Midbrain (tissue), 1 donor: ENCODE measurements at places on chromosomes 1 and 21.

DNA sequence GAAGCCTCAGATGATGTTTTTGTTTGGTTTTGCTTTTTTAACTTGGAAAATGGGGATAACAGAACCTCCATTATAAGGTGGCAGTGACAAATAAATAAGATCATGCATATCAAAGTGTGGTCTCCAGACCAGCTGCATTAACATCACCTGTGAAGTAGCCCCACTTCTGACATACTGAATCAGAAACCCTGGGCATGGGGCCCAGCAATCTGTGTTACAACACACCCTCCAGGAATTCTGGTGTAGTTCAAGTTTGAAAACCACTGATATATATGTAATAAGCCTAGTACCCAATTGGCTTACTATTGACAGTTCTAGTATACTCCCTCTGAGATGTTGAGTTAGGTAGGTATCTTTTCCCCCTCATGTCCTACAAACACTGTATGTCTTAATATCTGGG lies 24.1 kb upstream of the RNF19B start:
- no peak for DNase-seq

DNA sequence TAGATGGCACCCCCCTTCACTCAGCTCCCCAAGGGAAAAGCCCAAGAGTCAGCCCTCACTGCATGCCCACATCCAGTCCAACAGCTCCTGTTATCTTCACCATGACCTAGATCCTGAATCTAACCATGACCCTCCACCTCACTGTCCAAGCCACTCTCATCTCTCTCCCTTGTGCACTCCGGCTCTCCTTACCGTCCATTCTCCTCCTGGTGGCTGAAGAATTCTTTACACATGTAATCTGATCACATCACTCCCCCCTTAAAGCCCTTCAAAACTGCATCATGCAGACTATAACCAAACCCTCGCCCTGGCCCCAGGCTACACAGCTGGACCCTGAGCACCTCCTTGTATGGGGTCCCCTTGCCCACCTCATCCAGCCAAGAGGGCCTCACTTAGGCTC lies 14.0 kb upstream of the PAQR7 start:
- DNase-seq: no peak

GRCh38 chr1:215544566-215544965 lies 22.5 kb upstream of the KCTD3 start:
- no peak for DNase-seq

- no peak for DNase-seq
Observed at GRCh38 chr1:115068826-115069585, 20.3 kb downstream of the TSPAN2 start.

- DNase-seq: no peak
Observed at GRCh38 chr1:36248250-36248894, 24.1 kb downstream of the THRAP3 start.

GRCh38 chr1:205582471-205583291 lies 49.1 kb downstream of the ELK4 start:
- no peak for DNase-seq

DNA sequence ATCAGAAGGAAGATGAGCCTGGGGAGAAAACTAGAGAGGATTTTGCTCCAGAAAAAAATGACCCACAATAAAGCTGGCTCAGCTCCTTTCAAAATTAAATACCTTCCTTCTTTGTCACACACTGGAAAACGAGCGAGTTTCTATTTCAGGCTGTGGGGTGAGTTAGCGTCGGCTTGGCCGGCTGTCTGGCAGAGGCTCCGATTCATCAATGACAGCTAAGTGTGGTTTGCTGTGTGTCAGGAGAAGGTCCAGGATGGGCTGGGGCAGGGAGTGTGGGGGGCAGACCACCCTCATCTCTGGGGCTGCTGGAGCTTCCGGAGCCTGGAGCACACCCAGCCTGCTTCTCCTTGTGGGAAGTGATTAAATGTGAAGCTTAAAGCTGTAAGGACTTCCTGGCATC lies 120.2 kb downstream of the ETS2 start:
- no peak for DNase-seq

- no peak for DNase-seq
Observed at GRCh38 chr21:32070676-32071330, 198.0 kb downstream of the HUNK start.

DNA sequence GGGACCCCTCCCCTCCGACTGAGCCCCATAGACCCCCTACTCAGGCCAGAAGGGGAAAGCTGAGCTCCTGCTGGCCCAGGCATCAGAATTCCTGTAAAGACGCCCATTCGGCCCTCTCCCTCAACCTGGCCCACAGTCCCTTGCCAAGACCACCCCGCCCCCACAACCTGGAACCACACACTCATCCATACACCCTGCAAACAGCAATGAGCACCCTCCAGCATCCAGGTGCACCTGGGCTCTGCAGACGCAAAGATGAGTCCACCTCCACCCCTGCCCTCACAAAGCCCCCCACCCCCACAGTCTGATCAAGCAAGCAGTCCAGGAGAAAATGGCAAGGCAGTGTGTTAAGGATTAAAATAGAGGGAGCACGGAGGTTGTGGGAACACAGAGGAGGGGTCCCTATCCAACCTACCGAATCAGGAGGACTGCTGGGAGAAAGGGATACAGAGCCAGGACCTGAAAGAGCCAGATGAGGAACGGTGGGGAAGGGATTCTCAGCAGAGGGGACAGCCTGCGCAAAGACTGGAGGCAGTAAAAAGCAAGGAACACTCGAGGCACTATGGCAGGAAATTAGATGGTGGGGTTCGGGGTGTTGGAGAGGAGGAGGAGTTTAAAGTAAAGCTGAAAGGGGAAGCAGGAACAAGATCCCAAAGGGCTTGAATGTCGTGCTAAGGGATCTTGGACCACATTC lies 67.3 kb upstream of the LAPTM5 start:
- no peak for DNase-seq
